ENCODE measurements at places on chromosomes 16 and 17.

DNA sequence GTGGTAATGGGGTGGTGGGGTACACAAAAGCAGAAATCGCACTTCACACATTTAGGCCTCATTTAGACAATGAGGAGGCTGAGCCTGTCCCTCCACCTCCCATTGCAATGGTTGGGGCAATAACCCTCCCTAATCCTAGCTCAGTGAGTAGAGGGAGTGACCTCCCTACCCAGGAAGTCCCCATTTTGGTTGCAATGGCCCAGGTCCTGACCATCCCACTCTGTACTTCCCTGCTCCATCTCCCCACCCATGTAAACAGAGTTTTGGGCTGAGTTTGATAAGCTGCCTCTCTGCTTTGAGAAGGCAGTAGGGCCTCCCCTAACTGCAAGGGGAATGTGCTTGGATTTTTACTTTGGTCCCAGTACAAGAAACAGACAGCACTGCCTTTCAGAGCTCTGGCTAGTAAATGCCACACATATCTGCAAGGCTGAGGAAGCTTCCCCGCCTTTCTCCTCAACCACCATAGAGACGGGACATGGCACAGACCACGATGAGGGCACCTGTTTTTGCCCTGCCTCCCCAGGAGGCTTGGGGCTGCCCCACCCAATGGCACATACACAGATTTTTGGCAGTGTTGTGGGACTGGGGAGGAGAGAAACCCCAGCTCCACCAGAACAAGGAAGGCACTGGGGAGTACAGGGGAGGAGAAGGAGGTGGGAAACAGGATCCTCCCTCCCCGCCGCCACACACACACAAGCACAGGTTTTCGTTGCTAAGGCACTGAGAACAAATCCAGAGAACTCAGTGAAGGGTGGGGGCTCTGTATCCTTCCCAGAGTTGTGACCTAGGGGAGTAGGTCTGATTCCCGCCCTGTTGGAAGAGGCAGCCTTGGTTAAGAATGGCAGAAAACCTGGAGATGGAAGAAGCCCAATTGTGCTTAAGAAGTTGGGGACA is 7.3 kb downstream of the VAT1 start:
- DNase-seq, result no peak

- no peak for DNase-seq
Observed at GRCh38 chr17:81160306-81160705, 5.0 kb upstream of the PVALEF start.

DNA sequence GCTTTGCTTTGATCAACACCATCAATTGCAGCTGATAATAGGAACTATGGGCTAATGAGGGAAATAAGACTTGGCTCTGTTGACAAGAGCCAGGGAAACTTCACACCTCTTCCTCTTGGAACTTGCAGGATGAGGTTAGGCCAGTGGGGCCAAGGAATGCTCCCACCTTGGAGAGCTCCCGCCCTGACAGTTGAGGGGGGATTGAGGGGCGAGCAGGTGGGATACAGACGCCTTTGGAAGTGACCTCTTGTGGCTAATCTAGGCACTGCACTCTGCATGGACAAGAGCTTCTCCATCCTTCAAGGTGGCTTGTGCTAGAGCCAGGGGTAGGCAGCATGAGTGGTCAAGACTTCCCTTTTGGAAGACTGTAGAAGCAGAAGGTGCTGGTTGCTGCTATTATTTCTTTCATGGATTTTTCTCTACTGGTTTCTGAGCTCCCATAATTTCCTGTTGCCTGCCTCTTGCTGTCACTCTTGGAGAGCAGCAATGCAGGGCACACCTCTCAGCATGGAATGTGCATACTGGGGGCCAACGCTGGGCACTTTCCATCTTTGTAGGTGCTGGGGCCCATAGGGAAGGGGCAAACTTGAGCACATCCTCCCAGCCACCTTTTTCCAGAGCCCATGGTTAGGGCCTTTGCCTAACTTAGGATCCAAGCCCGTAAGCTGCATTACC is 2.3 kb upstream of the PHF12 start:
- DNase-seq, result peak; percentile 19

GRCh38 chr17:42182927-42183734 is 2.1 kb downstream of the HCRT start:
- DNase-seq, result no peak

- no peak for DNase-seq
Observed at GRCh38 chr16:47519037-47519436, 57.9 kb downstream of the PHKB start.

DNA sequence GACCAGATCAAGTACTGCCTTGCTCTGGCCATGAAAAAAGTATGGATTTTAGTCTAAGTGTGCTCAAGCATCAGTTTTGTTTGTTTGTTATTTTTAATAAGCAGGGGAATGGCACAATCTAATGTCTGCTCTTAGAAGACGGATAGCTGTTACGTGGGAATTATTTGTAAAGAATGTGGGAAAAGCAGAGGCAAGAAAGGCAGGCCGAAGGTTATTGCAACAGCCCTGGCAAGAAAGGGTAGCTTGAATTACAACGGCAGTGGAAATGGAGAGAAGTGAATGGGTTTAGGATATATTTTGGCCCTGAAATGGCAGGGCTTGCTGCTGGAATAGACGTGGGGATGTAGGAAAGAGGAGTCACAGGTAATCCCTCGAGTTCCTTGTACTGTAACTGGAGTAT is 987 bp upstream of the HASPIN start:
- DNase-seq, result no peak

GRCh38 chr16:14608604-14609003 is 21.5 kb downstream of the PARN start:
- no peak for DNase-seq

- DNase-seq, result no peak
Observed at GRCh38 chr17:30379903-30380381, 1.2 kb downstream of the CPD start.

DNA sequence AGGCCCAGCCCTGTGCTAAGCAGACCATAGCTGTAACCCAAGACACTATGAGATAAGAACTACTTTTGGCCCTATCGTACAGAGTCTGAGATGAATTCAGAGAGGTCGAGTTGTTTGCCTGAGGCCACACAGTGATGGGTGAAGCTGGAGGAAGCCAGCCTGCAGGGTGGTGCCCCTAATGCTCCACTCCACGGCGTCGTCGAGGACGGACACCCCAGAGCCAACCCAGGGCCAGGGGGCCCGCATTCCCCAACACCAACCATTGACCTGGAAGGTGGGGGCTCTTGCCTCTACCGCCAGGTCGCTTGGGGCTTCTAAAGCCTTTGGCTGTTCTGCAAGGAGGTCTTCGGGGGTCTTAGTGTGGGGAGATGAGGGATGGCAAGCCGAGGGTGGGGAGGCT is 84.1 kb downstream of the IRF8 start:
- no peak for DNase-seq

- no peak for DNase-seq
Observed at GRCh38 chr16:54123766-54124165, 162.8 kb downstream of the IRX3 start.

DNA sequence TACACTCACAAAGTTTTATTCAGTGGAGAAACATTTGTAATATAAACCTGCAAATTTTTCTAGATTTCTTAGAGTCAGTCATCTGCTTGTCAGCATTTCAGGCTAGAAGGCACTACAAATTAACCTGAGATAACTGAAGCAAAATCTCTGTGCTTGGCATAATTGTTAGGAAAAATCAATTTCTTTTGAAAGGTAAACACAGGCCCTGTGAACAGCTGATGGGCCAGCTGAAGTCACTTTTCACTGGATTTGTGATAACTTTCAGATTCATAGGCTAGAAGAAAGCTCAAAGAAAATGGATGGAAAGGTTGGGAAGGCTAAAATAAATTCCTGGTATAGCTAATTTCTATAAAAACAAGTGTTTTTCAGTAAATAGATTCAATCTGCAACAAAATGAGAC is 34.0 kb upstream of the SLC6A2 start:
- DNase-seq, result no peak

GRCh38 chr17:411421-412120 is 59.0 kb upstream of the RPH3AL start:
- DNase-seq, result no peak

- no peak for DNase-seq
Observed at GRCh38 chr17:63345611-63346010, 100.5 kb downstream of the CYB561 start.

DNA sequence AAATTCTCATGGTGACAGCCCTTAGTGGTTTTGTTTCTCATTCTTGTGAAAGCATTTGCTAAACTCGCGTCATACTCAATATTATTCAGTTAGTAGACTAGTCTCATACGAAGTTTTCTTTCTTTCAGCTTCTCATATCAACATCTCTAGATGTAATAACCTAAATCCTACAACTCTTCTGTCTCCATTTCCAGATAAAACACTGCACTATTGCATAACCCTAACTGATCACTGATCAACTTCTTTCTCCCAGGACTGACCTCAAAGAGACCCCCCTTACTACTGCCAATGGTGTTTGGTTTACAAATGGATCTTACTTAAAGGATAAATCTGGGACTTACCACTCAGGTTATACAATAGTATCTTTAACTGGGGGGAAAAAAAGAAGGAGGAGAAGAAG is 36.3 kb upstream of the TEKT1 start:
- no peak for DNase-seq

DNA sequence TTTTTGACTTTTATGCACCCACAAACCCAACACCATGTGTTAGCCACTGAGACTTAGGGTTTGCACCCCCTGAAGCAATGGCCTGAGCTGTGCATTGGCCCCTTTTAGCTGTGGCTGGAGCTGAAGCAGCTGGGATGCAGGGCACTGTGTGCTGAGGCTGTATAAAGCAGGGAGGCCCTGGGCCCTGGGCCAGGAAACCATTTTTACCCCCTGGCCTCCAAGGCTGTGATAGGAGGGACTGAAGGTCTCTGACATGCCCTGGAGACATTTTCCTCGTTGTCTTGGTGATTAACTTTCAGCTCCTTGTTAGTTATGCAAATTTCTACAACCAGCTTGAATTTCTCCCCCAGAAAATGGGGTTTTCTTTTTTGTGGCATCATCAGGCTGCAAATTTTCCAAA is 6.7 kb upstream of the ANKFN1 start:
- DNase-seq, result no peak

GRCh38 chr16:9650284-9650683 is 531.9 kb downstream of the GRIN2A start:
- DNase-seq, result no peak

DNA sequence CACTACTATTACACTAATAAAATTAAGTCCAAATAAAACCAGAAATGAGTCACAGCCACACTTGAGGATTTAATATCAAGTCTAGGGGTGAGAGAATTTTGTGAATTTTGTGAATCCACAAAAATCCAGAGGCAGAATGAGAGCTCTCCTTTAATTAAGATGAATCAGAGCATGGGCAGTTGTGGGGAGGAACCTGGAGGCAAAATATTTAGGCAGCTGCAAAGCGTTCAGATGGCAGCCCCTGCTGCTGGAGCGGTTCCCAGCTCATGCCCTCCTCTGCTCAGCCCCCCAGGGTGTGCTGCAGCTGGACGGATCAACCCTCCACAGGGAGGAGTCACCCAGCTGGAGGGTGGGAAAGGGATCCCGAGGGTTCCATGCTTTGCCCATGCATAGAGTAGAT is 43.4 kb upstream of the IRX6 start:
- DNase-seq, result no peak

DNA sequence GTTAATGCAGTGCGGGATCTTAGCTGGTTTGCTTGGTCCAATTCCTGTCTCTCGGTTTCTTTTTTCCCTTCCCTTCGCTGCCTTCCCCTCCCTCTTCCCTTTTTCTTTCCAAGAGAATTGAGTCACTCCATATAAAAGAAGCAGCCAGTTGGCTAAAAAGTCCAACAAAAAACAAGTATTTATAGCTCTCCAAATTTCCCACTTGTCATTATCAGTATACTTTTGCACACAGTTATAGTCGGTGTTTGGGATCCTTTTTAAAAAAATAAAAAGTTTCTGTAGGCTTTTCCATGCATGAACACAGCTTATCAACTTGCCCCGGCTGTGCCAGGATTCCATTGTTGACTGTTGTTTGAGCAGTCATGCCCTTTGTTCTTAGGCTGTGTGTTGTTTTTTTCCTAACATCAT is 24.9 kb downstream of the HMOX2 start:
- no peak for DNase-seq

- DNase-seq, result no peak
Observed at GRCh38 chr17:81902023-81902652, at the start of gene NPB. Gene NPB (plus strand): TSS chr17:81902238. CDS start chr17:81902278, 40 bp downstream.

GRCh38 chr16:49821614-49822282 is 34.2 kb downstream of the ZNF423 start:
- DNase-seq, result no peak

DNA sequence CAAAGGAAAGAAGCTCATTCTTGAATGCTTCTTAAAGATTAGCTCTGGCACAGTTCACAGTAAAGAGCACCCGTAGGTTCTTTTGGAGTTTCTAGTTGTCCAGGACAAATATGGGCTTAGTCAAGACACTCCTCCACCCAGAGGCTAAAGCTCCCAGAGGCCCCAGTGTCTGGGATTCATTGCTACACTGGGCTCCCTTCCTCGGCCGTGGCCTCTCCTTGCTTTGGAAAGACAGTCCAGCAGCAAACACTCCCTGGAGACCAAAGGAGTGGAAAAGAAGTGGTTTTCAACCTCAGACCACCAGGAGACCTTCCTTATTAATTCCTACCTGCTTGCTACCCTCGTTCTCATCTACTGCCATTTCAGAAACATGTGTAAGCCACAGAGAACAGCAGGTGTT is 17.1 kb downstream of the PHB1 start:
- DNase-seq, result no peak

DNA sequence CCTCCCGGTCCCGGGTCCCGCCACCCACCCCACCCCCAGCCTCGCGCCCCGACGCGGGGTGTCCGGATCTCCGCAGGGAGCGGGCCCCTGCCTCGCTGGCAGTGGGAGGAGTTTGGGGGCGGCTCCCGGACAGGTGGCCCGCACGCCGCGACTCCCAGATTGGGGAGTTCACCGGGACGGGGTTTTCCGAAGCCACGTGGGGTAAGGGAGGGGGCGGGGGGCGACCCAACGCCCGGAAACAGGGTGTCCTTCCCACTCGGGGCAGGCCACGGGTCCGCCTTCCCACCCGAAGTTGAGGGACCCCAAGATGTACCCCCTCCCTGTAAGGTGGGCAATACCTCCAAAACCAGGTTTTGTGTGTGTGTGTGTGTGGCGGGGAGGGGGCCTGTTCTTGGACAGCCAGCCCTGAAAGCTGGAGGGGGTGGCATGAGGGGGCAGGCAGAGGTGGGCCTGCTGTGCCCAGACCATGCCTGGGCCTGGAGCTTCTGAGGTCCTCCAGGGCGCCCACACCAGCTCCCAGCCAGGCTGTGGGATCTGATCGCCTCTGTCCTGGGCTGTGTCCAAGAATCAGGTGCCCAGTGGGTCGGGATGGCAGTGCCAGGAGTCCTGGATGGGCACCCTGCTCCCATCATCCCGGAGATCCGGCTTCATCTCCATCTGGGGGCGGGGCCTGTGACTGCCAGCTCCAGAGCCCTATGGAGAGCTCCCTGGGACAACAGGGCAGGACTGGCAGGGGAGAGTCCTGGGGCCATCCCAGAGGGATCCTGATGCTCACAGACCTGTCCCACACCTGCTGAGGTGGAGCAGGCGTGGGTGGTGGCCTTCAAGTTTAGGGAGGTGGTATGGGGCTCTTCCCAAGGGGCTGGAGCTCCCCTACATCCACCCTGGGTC is 767 bp downstream of the SYNGR2 start:
- DNase-seq, result peak; percentile 74

GRCh38 chr16:70653809-70654771 is 7.7 kb downstream of the IL34 start:
- DNase-seq, result peak; percentile 59

- DNase-seq, result peak; percentile 70
Observed at GRCh38 chr17:40072040-40072734, 9.4 kb downstream of the THRA start.

- no peak for DNase-seq
Observed at GRCh38 chr17:44543905-44544523, 13.3 kb upstream of the FZD2 start.

- no peak for DNase-seq
Observed at GRCh38 chr16:82834151-82834815, 207.5 kb downstream of the CDH13 start.

GRCh38 chr17:6548578-6549330 is 7.6 kb downstream of the PITPNM3 start:
- DNase-seq, result no peak
